ENCODE measurements at places on chromosomes 7 and 10. TPM values are rescaled to one million over a fixed set of nuclear protein-coding genes. Genes with fewer than 3 reads are reported as not detected.

Gene ADCYAP1R1
- 0.03 TPM for total RNA-seq

Gene FEZF1
- not detected for total RNA-seq

Gene TMUB1
- total RNA-seq: 56.8 TPM

Gene GJD4
- total RNA-seq: not detected

Gene GSTO2
- total RNA-seq: 1.9 TPM

Gene TMEM248
- total RNA-seq: 85.8 TPM

Gene DPYSL4
- 19.3 TPM for total RNA-seq

Gene GNAT3
- total RNA-seq: not detected

Gene UPK3B
- 20.0 TPM for total RNA-seq

Gene PNLIP
- 0.16 TPM for total RNA-seq

Gene C10orf67
- total RNA-seq: 0.09 TPM

Gene ASIC3
- total RNA-seq: 10.5 TPM

Gene ASB4
- 0.19 TPM for total RNA-seq

Gene CTBP2
- total RNA-seq: 119 TPM

Gene CHST15
- 6.3 TPM for total RNA-seq

Gene ANKMY2
- 11.7 TPM for total RNA-seq

Gene KCP
- 0.22 TPM for total RNA-seq

Gene PRRT4
- total RNA-seq: 0.26 TPM

Gene SLC18A3
- total RNA-seq: not detected

Gene EFCAB10
- 2.4 TPM for total RNA-seq

Gene EBF3
- 0.20 TPM for total RNA-seq

Gene CRYGN
- not detected for total RNA-seq

Gene SDK1
- total RNA-seq: 0.50 TPM

Gene ZCCHC24
- total RNA-seq: 3.3 TPM

Gene CPA4
- total RNA-seq: 6.3 TPM

Gene AQP1
- total RNA-seq: 0.39 TPM

Gene UBE2H
- 44.4 TPM for total RNA-seq

Gene LLCFC1
- not detected for total RNA-seq

Gene TMEM26
- 0.04 TPM for total RNA-seq

Gene ZP3
- total RNA-seq: 15.6 TPM

Data from A549 treated with dexamethasone at 1 μM for 4 hours (cell line).